ENCODE measurements at places on chromosomes 2 and 18. TPM values are rescaled to one million over a fixed set of nuclear protein-coding genes. Genes with fewer than 3 reads are reported as not detected.

GRCh38 chr2:189579585-189580186, 900 bp downstream of the SLC40A1 start:
- peak overlapping the region; percentile 94 for H3K27ac ChIP-seq
- H3K27me3 ChIP-seq = no peaks in the 10 kb centered on the region

GRCh38 chr2:236107536-236107935, 60.6 kb downstream of the GBX2 start:
- no peak for DNase-seq
- peaks cover 13% of the 10 kb centered on the region for H3K4me1 ChIP-seq
- H3K4me3 ChIP-seq = no peak overlapping the region
- H3K27ac ChIP-seq = no peak overlapping the region
- H3K36me3 ChIP-seq = no peaks in the 10 kb centered on the region

DNA sequence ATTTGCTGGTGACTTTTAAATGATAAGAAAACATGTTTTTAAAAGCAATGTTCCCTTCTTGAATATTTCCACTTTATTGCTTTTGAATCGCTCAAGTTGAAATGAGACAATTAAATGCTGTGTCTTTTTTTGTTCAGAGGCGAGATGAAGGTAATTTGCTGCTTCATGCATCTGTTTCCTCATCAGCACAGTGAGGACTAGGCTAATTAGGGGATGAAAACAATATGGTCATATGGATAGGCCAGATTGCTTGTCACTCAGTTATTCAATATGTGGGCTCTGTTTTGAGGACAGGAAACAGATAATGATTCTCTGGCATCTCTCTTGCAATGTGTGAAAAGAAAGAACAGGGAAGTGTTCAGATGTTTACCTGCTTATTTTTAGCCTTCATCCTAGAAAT, 61.0 kb downstream of the ERBB4 start:
- no peak overlapping the region for H3K27ac ChIP-seq
- no peak for DNase-seq
- no peaks in the 10 kb centered on the region for H3K27me3 ChIP-seq
- no peaks in the 10 kb centered on the region for H3K36me3 ChIP-seq
- H3K4me1 ChIP-seq = no peaks in the 10 kb centered on the region

DNA sequence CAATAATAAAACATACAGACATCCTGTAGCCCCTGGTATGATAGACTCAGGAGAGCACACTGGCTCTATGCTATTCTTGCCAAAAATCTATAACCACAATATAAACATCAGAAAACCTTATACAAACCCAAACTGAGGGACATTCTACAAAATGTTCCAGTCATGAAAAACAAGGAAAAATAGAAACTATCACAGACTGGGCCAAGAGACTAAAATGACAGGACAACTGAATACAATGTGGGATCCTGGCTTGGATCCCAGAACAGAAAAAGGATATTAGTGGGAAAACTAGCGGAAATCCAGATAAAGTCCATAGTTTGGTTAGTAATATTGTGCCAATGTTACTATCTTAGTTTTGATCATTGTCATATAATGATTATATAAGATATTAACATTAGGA, 29.6 kb upstream of the EPAS1 start:
- no peaks in the 10 kb centered on the region for H3K27me3 ChIP-seq
- no peak overlapping the region for H3K4me3 ChIP-seq
- no peak for DNase-seq

Gene MOGAT1
- total RNA-seq = 3.2 TPM

DNA sequence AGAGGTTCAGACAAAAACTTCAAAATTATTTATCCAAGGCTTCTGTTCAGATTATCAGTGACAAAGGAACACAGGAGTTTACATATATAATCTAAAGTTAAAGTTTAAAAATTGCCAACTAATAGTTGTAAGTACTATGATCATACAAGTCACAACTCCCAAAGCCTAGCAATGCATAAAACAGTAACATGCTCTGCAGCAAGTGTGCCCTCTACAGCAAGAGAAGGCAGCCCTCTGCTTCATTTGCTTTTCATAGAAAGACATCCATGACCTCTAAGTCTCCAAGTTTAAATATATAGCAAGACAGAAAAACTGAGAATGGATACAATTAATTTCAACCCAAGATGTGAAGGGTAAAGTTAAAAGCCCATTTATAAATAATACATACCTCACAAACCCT, 13.3 kb downstream of the RAB1A start:
- peaks cover 83% of the 10 kb centered on the region for H3K4me1 ChIP-seq
- DNase-seq = no peak
- H3K36me3 ChIP-seq = no peaks in the 10 kb centered on the region
- no peaks in the 10 kb centered on the region for H3K27me3 ChIP-seq
- no peak overlapping the region for H3K4me3 ChIP-seq

GRCh38 chr2:1940679-1941078, 196.4 kb upstream of the PXDN start:
- H3K4me3 ChIP-seq = no peak overlapping the region
- no peak overlapping the region for H3K27ac ChIP-seq
- H3K4me1 ChIP-seq = no peaks in the 10 kb centered on the region
- no peaks in the 10 kb centered on the region for H3K36me3 ChIP-seq
- H3K27me3 ChIP-seq = no peaks in the 10 kb centered on the region
- DNase-seq = peak; percentile 62

DNA sequence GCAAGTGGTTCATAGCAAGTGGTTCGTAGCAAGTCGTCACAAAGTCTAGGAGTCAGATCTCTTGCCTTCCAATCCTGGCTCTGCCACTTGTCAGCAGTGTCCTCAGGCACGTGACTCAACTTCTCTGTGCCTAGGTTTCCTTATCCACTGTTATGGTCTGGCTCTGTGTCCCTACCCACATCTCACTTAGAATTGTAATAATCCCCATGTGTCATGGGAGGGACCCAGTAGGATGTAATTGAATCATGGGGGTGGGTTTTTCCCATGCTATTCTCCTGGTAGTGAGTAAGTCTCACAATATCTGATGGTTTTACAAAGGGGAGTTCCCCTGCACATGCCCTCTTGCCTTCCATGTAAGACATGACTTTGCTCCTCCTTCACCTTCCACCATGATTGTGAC, 51.8 kb upstream of the AP1S3 start:
- no peak for DNase-seq
- peaks cover 89% of the 10 kb centered on the region for H3K36me3 ChIP-seq
- H3K4me3 ChIP-seq = no peak overlapping the region
- H3K27me3 ChIP-seq = no peaks in the 10 kb centered on the region
- no peaks in the 10 kb centered on the region for H3K4me1 ChIP-seq

- H3K36me3 ChIP-seq = no peaks in the 10 kb centered on the region
- no peak overlapping the region for H3K27ac ChIP-seq
- DNase-seq = no peak
- no peak overlapping the region for H3K4me3 ChIP-seq
- no peaks in the 10 kb centered on the region for H3K27me3 ChIP-seq
- peaks cover 27% of the 10 kb centered on the region for H3K4me1 ChIP-seq
Measured at GRCh38 chr2:222900354-222900753, 39.5 kb downstream of the ACSL3 start.

GRCh38 chr2:60965499-60965785, 52.1 kb upstream of the PEX13 start:
- H3K36me3 ChIP-seq = no peaks in the 10 kb centered on the region
- no peak overlapping the region for H3K4me3 ChIP-seq
- no peaks in the 10 kb centered on the region for H3K4me1 ChIP-seq
- H3K27ac ChIP-seq = no peak overlapping the region
- H3K27me3 ChIP-seq = no peaks in the 10 kb centered on the region

- peak overlapping the region; percentile 85 for H3K4me3 ChIP-seq
- H3K36me3 ChIP-seq = no peaks in the 10 kb centered on the region
- peaks cover 9% of the 10 kb centered on the region for H3K4me1 ChIP-seq
- H3K27ac ChIP-seq = no peak overlapping the region
- H3K27me3 ChIP-seq = no peaks in the 10 kb centered on the region
Measured at GRCh38 chr2:72824224-72824842, 1.5 kb downstream of the EXOC6B start.

Gene ALPI
- not detected for total RNA-seq

Gene SMYD1
- total RNA-seq = not detected

DNA sequence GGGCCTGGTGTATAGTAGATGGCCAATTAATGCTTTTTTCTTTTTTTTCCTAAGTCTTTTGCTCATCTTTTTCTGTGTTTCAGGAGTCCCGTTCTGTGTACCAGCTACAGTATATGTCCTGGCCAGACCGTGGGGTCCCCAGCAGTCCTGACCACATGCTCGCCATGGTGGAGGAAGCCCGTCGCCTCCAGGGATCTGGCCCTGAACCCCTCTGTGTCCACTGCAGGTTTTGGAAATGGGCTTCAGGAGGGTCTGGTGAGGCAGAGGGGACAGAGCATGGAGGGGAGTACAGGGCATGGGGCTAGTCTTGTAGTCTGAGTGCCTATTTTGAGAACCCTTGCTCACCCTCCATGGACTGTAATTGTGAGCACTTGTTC, 14.1 kb downstream of the PTPN18 start:
- H3K27me3 ChIP-seq = no peaks in the 10 kb centered on the region
- no peaks in the 10 kb centered on the region for H3K36me3 ChIP-seq
- H3K4me1 ChIP-seq = peaks cover 50% of the 10 kb centered on the region

Gene GYPC
- 92.6 TPM for total RNA-seq

Gene CXCR2
- total RNA-seq = 20.1 TPM

DNA sequence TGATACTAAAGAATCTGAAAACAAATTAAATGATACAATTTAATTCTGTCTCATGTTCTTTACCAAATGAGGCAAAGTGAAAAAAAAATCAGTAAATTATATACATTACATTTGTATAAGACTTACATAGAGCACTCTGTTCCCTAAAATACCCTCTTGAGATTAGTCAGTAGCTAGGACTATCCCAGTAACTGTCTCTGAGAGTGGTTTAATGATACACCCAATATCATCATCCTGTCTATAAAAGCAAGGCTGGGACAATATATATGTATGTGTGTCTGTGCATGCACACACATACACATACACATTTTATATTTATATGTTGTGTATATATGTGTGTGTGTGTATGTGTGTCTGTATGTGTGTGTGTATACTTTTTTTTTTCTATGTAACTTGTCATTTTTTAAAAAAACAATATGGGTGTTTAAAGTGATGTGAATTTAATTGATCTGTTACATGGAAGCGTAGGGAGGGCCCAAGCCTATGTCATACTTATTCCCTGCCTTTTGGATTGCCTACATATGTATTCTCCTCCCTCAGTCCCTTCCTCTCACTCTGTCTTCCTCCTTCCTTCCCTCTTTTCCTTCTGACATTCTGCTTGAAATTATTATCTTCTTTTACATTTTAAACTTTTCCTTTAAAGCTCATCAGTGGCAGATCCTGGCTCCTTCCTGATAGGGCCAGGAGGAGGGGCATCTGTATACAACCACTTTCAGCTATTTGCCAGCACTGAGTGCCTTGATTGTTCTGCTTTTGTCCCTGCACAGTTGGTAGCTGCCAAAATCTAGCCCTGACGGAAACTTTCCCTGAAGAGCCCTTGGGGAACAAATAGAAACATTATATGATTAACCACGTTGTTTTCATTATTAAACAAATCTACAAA, 6.8 kb downstream of the ASXL3 start:
- H3K27me3 ChIP-seq = no peaks in the 10 kb centered on the region
- no peaks in the 10 kb centered on the region for H3K4me1 ChIP-seq
- H3K36me3 ChIP-seq = no peaks in the 10 kb centered on the region

DNA sequence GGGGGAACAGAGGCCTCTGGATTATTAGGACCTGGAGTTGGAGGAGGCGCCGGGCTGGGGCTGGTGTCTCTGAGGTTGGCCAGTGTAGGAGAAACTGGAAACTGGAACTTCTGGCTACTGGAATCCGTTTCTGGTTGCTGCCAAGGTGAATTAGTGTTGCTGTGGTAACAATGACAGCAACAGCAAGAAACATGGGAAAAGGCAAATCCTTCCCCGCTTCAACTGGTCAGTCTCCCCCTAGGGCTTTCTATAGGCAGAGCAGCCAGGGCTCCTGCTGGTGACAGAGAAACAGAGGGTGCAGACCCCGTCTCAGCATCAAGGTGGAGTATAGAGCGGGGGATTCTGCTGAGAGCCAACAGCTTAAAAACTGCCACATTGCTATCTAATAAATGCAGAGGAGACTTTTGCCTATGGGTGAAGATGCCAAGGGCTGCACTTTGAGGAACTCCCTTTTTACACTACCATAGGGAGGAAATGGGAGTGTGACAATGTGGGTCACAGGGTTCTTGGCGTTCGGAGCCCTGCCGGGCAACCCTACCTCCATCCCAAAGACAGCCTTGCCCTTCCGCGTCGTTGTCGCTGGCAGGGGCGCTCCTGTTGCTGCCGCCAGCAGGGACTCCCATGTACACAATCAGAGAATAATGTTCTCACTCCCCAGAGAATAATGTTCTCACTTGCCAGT, 81.4 kb upstream of the CABLES1 start:
- peaks cover 9% of the 10 kb centered on the region for H3K4me1 ChIP-seq
- no peak overlapping the region for H3K27ac ChIP-seq
- no peaks in the 10 kb centered on the region for H3K36me3 ChIP-seq
- no peak overlapping the region for H3K4me3 ChIP-seq

DNA sequence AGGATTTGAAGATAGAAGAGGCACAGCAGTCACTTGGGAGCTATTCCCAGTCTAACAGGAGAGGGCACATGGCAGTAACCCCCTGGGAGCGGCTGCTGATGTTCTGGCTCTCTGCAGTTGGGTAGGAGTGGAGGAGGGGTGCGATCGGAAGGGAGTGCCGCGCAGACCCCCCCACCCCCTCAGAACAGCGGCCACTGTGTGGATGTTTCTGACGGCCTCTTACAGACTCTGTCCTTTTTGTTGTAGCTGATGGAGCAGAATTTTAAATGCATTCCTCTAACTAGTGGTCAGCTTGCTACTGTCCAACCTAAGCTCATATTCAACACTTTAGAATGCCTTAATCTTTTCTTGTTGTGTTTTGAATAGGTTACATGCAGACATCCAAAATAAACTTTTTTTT, 127.9 kb downstream of the AGAP1 start:
- no peak for DNase-seq
- no peaks in the 10 kb centered on the region for H3K36me3 ChIP-seq
- H3K27ac ChIP-seq = no peak overlapping the region
- H3K27me3 ChIP-seq = no peaks in the 10 kb centered on the region

Gene CHRNG
- not detected for total RNA-seq

Gene TUBA3E
- not detected for total RNA-seq

Gene DYTN
- total RNA-seq = not detected

DNA sequence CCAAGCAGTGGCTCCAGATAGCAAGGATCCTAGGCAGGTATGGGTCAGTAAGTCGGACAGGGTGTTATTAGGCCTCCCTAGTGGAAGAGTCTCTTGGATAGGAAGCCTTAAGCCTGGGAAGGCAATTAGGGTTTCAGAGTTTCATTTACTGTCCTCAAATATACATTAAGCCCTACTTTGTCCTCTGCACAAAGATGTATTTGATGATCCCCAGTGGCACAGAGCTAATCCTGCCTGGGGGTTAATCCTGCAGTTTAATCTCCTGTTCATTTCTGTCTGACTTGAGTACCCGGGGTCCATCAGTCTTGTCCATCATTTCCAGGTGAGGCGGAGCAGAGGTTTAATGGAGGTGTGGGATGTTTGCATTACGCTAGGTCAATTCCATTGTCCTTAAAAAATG, 62.0 kb downstream of the MTCL1 start:
- no peaks in the 10 kb centered on the region for H3K4me1 ChIP-seq
- no peak overlapping the region for H3K4me3 ChIP-seq
- no peak overlapping the region for H3K27ac ChIP-seq
- DNase-seq = no peak

DNA sequence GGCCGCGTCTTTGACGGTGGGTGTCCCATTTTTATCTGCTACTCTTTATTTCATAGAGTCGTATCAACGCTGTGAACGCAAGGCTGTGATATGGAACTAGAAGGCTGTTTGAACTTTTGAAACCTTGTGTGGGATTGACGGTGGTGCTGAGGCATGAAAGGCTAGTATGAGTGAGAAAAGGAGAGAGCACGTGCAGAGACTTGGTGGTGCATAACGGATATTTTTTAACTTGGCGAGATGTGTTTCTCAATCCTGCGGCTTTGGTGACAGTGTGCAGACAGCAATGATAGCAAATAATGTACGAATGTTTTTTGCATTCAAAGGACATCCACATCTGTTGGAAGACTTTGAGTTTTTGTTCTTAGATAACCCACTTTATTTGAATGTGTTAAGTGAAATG, 6.2 kb downstream of the HES6 start:
- peaks cover 13% of the 10 kb centered on the region for H3K4me1 ChIP-seq
- H3K4me3 ChIP-seq = no peak overlapping the region
- H3K36me3 ChIP-seq = no peaks in the 10 kb centered on the region
- DNase-seq = no peak

Data from lower lobe of right lung (tissue), 2 donors.